ENCODE measurements at places on chromosomes 5 and 9.

- DNase-seq: no peak
Observed at GRCh38 chr5:1634337-1634661, 110.5 kb upstream of the LPCAT1 start.

- DNase-seq: no peak
Observed at GRCh38 chr5:133344266-133344665, 268.1 kb downstream of the FSTL4 start.

DNA sequence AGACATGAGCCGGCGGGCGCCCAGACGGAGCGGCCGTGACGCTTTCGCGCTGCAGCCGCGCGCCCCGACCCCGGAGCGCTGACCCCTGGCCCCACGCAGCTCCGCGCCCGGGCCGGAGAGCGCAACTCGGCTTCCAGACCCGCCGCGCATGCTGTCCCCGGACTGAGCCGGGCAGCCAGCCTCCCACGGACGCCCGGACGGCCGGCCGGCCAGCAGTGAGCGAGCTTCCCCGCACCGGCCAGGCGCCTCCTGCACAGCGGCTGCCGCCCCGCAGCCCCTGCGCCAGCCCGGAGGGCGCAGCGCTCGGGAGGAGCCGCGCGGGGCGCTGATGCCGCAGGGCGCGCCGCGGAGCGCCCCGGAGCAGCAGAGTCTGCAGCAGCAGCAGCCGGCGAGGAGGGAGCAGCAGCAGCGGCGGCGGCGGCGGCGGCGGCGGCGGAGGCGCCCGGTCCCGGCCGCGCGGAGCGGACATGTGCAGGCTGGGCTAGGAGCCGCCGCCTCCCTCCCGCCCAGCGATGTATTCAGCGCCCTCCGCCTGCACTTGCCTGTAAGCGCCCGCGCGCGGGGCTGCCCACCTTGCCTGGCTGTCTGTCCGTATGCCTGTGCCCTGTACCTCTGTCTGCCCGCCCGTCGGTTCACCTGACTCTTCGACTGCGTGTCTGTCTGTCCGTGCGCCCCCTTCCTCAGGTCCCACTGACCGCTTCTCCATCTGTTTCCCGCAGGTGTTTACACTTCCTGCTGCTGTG, 412 bp downstream of the FGF18 start:
- no peak for DNase-seq

GRCh38 chr9:109497226-109498153, 617 bp downstream of the PTPN3 start:
- DNase-seq: peak; percentile 35

DNA sequence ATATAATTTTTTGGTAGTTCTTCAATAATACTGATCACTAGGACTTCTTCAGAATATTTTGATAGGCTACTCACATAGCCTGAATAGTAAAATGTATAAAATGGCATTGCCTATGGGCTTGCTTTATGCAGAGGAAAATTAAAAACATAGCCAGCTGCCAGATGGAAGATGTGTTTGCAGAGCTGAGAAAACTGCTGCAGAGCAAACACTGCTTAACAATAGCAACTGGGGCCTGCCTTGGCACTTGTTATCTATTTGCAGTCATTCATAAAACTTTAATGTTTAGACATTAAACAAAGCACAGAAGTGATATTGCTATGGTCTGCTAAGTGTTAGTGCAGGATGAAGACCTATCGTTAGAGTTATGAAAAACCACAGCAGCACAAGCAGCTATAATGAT, 151.5 kb upstream of the SMC2 start:
- no peak for DNase-seq

DNA sequence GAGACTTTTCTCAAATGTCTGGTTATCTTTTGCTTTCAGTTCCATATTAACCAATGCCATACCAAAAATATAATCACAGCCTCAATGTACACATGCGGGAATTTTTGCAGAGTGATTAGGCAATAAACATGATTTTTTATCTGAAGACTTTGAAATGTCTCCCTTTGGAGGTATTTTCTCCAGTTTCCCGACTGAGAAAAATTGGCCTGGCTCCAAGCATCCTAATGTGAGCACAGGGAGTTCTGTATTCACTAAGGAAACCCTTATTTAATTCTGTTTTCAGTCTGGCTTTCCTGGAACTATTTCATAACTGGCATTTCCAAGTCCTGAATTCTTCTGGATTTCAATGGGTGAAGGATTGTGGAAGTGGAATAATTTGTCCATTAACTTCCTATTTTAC, 8.5 kb downstream of the HCN1 start:
- no peak for DNase-seq

DNA sequence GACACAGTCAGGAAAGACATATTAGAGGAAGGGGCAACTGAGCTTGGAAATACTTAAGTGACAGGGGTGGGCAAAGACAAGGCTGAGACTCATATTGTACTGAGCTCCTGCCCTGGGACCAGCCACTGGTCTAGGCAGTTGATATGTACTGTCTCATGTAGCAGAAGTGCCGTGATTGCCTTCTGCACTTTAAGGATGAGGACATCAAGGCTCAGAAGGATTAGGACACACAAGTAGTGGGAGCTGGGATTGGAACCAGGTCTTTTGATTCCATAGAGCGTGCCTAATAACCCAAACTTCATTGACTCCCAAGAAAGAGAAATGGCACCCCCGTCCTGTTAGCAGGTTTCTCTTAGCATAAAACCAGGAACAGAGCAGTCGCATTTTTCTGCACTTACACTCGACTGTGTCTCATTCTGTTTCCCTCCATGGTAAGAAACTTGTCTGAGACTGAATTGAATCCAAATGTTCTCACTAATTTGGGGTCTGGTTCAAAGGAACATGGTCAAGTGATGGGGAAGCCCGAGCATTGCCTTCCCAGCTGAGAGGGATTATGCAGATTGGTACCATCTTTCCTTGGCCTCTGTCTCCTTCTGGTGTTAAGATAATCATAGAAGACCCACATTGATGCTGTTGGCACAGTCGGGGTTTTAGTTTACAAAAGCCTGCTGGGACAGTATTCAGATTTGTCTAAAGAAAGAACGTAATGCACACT, 70.4 kb downstream of the ANGPTL2 start:
- DNase-seq: no peak

GRCh38 chr5:15440434-15440833, 59.5 kb upstream of the FBXL7 start:
- DNase-seq: no peak

DNA sequence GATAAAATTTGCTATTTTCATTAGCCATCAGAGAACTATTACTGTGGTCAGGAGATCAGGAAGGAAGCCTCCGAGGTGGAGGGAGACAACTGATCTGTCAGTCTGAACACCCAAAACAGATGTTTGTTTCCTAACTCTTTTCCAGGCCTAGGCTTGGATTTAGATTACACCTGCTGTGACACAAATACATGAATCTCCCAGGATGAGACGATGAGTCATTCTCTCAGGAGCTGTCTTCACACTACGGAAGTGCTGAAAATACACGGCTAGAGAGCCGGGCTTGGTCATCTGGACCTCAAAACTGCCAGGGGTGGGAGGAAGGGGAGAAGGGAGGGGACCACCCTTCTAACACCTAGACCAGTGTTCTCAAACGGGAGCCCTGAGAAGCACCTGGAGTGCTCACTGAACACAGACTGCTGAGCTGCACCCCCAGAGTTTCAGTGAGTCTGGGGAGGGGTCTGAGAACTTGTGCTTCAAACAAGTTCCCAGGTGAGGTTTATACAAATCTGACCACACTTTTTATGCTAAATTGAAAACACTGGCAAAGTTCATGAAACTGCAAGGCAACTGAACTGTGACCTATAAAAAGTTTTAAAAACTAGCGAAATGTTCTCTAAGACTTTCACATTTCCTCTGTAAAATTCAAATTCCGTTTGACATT, 80.3 kb upstream of the EQTN start:
- no peak for DNase-seq

- DNase-seq: no peak
Observed at GRCh38 chr9:124010303-124010664, 1.3 kb upstream of the LHX2 start.

GRCh38 chr5:79793722-79794121, 104.1 kb downstream of the CMYA5 start:
- DNase-seq: no peak

- DNase-seq: no peak
Observed at GRCh38 chr5:141874262-141874964, 3.8 kb downstream of the PCDH1 start.

GRCh38 chr9:124020520-124021384, 9.2 kb downstream of the LHX2 start:
- no peak for DNase-seq

DNA sequence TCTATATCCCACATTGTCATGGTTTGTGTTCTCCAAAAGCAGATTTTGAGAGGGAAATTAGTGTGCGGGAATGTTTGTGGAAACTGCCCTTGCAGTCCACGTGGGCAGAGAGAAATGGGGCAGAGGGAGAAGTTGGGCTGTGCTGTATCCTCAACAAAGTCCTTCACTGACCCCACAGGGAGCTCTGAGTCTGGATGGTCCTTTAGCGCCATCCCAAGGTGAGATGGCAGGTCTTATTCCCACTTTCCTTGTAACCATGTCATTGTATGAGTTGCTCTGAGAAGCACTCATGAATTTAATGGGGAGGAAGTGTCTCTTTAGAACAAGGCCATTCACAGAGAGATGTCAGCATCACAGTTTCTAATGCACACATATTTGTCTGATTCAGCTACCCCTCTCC, 127.1 kb downstream of the ANKRD18B start:
- no peak for DNase-seq

DNA sequence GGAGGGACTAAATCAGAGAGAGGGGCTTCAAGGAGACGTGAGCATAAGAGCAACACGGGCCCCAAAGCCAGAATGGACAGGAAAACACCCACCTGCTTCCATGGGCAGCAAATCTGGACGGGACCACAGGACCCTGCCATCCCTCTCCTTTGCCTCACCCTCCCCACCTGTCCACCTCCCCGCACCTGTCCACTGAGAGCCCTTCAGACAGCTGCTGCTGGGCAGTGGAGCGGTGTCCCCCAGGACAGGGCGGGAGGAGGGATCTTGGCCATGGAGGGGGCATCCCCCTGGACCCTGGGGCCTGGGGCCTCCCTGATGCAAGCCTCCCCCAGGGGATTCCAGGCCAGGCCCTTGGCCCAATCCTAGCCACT, 2.6 kb downstream of the CCDC183 start:
- no peak for DNase-seq

DNA sequence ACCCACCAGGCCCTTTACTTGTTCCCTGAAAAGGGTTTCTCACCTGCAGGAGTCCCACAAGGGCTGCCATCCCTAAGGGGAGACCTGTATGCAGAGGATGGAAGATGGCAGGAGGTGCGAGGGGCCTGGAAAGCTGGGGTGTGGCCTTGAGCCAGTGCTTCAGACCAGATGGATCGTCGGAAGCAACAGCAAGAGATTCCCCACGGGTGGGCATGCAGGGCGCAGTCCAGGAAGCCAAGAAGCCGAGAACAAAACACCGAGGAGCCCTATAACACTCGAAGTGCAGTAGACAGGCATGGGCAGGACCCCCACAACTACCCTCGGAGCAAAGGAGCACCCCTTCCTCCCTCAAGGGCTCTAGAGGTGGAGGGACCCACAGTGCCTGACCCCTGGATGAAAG, 24.7 kb upstream of the FRRS1L start:
- no peak for DNase-seq

DNA sequence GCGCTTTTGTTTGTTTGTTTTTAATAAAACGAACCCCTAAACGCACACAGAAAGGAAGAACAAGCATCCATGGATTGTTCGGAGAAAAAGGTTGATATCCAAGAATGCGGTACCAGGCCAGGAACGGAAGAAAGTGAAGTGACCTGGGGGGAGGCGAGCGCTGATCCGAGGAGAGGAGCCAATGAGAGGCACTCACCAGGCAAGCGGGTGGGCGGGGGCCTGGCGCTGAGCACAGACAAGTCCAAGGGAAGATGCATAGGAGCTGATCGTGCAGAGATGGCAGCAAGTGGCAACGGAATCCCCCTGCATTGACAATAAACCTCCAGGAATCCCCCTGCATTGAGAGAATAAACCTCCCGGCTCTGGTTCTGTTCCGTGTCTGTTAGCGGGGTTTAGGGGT, 8.4 kb downstream of the OBP2B start:
- DNase-seq: no peak

- no peak for DNase-seq
Observed at GRCh38 chr5:157594675-157595459, 19.3 kb upstream of the ADAM19 start.

- peak; percentile 35 for DNase-seq
Observed at GRCh38 chr9:2610985-2611384, 10.6 kb upstream of the VLDLR start.

GRCh38 chr9:117492476-117492875, 77.6 kb upstream of the ASTN2 start:
- DNase-seq: no peak

DNA sequence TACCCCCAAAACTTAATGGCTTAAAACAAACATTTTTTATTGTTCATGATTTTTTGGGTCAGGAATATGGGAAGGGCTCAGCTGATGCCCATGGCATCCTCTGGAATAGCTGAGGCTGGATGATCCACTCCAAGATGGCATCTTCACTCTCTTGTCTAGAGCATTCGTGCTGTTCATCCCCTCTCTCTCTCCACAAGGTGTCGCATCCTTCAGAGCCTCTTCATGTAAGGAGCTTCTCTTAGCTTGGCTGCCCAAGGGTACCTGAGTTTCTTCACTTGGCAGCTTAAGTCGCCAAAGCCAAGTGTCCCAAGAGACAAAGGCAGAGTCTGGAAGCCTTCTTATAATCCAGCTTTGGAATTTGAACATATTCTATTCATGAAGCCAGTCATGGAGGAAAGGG, 294.7 kb downstream of the CHSY3 start:
- no peak for DNase-seq

DNA sequence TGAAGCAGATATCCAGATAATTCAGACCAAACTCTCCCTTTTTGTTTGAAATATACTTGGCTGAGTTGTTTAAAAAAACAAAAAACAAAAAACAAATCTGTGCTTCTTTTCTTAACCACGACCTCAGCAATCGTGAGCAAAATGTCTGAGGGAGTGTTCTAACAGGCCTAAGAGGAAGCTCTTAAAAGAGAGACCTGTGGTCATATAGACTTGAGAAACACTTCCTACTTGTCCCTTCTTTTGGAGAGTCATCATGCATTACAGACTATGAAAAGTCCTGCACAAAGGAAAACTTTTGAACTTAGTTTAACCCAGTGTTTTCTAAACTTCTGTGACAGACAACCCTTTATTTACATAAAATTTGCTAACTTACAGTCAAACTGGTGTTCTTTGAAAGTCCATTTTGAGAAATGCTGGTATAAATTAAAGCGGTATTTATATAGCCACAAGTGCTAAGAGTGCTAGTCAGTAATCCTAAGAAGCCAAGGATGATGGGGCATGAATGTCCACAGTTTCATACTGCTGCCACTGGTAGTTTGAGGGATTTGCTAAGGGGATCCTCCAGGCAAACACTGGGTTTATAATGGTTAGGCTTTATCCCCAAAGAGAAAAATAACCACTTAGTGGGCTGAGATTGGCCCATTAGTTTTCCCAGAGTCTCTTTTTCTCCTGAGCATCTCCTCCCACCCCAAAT, 199.8 kb downstream of the LRRC70 start:
- no peak for DNase-seq

DNA sequence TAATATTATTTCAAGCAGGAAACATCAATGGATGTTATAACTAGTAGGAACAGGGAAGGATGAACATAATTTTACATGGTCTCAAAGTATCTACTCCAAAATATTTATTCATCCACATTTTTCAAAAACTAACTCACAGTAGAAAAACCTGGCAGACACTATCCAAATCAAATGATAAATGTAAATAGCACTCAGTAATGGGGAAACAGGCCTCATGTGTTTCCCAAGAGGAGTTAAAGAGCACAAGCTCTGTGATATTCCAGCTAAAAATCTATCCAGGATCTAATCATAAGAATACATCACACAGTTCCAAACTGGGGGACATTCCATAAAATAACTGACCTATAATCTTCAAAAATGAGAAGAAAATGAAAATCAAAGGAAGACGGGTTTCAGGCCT, 443.1 kb downstream of the ZNF608 start:
- DNase-seq: no peak

- DNase-seq: no peak
Observed at GRCh38 chr5:76388236-76388635, 14.8 kb upstream of the IQGAP2 start.

All from lung (tissue), 17 donors.